ENCODE measurements at places on chromosomes 13 and 19.

DNA sequence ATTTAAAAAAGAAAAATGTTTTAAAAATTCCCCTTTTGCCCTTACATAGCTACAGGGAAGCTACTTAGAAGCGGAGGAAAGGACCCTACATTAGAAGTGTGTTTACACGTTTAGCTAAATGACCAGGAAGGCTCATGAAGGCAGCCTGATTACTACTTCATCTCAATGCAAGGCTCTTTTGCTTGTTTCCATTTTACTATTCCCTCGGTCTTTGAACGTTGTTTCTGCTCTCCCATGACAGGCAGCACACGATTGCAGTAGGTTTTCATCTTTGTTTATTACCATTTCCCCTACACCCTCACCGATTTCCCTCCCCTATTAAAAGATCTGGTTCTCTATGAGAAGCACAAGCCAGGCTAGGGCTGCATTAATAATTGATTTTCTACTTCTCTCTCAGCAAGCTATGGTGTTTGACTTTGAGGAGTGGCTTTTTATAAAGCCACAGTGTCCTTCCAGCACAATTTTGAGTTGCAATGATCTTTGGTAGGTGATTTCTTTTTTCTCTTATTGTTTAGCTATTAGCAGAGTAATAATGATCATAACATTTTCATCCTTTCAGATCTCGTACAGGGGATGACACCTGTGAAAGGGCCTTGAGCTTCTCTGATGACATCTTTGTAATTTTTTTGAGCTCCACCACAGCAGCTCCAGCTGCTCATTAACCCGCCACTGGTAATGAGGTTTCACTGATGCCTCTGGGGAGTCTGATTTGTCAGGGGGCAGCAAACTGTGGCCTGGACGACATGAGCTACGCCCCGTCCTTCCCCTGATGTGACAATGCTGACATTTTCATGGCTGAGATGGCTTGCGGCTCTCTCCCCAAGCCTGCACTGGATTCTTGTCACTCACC, 670.3 kb downstream of the UQCRFS1 start:
- DNase-seq = no peak

DNA sequence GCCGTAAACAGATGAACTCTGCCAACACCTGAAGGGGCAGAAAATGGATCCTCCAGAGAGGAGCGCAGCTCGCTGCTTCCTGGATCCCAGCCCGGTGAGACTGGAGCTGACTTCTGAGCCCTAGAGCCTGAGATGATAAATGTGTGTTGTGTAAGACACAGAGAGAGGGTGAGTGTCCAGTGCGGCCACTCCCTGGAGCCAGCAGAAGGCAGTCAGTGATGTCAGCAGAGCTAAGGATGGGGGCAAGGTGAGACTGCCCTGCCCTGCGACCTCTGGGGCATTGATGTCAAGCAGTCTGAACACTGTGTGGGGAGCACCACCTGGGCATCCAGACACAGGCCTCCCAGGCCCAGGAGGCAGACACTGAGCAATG, 9.7 kb upstream of the SLC35E1 start:
- no peak for DNase-seq

DNA sequence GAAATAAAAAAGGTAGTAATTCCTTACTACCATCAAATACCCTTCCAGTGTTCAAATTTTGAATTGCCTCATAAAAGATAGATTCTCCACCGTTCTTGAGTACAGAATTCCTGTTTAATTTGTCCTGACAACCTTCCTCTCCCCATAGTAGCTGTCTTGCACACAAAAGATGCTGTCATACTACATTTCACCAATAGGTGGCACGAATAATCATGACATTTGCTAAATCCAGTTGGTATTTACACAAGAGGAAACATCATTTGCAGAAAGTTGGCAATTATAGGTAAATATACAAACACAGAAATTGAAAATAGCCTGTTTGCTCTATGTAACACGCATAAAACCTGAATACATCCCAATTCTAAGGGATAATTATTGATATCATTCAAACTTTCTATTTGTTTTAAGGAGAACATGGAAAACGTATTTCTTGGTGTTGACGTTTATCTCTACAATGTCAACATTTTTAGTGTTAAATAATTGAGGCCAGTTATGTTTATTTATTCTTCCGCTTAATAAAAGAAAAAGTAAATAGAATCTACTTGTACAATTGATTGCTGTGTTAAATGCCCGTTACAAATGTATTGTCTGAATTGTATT, 58.3 kb upstream of the CLDN10 start:
- peak; percentile 16 for DNase-seq

GRCh38 chr19:28067882-28068281, 1145.1 kb downstream of the UQCRFS1 start:
- DNase-seq = no peak

GRCh38 chr19:55486971-55487923, 989 bp upstream of the SSC5D start:
- DNase-seq = no peak

- DNase-seq = no peak
These were observed 5.7 kb upstream of the ATF5 start for GRCh38 chr19:49923055-49924003.

DNA sequence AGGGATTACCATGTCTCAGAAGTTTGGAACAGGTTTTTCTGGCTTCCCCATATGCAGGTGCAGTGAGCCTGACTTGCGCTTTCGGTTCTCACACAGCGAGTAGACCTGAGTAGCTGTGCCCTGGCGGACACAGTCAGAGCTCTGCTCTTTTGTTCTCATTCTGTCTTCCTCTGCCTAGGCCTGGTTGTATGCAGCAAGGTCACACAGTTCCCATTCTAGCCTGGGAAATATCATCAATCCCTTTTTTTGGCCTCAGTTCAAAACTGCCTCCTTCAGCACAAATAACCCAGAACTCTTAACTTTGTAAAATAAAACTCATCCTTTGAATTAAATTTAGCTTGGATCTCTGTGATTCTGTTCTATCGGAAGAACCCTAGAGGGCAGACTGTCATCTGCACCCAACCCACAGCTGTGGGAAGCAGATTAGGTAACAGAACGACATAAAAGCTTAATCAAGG, 10.2 kb downstream of the OXGR1 start:
- DNase-seq = no peak

GRCh38 chr19:17306285-17306714, 628 bp downstream of the MRPL34 start:
- peak; percentile 33 for DNase-seq

DNA sequence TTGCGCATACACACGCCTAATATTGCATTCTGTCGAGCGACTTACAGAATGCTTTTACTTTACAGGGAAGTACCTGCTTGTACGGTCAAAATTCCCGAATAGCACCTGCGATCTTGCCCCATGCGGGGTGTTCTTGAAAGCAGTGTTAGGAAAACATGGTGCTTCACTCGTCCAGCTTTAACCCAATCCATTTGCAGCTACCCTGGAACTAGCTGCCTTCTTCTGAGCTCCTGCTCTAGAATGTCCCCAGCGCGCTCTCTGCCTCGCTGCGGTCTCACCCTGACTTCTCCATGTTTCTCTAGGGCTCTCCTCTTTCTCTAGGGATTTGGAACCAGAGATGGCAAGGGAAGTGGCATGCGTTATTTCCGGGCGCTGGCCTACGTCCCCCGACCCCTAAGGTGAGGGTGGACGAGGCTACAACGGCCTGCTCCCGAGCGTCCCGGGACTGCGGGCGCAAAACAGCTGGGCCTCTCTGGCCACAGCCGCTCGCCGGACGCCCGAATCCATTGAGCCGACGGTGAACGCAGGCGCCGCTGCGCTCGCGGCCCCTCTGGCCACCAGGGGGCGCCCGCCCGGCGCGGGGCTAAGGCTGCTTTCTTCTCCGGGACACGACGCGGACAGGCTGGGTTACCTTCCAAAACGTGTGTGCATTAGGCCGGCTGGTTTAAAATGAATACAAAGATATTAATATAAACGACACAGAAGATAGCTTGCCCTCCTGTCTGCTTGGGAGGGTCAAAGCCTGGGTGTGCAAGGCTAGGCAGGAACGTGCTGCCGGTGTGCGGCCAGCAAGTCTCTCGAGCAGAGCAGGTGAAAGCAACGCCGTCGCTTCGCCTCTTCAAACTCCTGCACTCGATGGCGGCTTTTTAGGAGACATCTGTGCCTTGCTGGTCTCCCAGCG, 1.8 kb upstream of the SPRY2 start:
- peak; percentile 58 for DNase-seq

GRCh38 chr19:29673451-29674371, 8.4 kb downstream of the PLEKHF1 start:
- DNase-seq = no peak

GRCh38 chr19:38877781-38878574, at the start of gene RINL:
RINL (minus strand) TSS chr19:38878275; CDS start chr19:38876742, 1,533 bp downstream.
- peak; percentile 69 for DNase-seq

DNA sequence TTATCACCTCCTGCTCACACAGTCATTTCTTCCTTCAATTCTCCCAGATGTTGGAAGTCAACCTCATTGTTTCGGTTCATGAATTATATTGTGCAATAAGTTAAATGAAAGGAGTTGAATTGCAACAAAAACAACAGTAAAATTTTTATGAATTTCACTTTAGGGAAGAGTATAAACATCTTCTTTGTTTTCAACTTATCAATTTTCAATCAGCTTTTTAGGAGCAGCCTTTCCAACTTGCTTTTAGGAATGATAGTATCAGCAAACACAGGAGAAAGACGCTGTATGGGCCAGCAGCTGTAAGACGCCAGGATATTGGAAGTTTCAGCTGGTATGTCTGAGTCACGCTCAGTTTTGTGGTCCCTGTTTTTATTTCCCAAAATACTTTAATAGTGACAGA, 132.5 kb upstream of the ARGLU1 start:
- DNase-seq = no peak

GRCh38 chr13:59721926-59722910, 441.5 kb downstream of the DIAPH3 start:
- DNase-seq = no peak

GRCh38 chr19:55253842-55254624, 4.8 kb downstream of the PPP6R1 start:
- peak; percentile 76 for DNase-seq

DNA sequence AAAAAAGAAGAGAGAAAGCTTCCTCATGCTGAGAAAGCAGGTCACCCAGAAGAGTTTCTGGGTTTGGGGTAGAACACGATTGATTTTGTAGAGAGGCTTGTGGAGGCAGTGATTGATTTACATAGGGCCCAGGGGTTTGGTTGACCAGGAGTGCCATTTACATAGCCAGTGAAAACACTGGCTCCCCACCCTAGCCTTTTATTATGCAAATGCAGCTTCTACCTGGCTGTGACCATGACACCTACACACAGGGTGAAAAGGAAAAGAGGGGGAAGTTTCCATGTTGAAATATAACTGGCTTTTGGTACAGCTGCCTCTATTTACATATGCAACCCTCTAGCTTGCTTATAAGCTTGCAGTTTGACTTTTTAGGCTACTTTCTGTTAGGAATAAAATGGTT, 62.0 kb downstream of the ZNF100 start:
- DNase-seq = no peak

GRCh38 chr19:15136234-15136954, 29.2 kb downstream of the SYDE1 start:
- no peak for DNase-seq

GRCh38 chr13:103291798-103292572, 225.8 kb upstream of the SLC10A2 start:
- no peak for DNase-seq

DNA sequence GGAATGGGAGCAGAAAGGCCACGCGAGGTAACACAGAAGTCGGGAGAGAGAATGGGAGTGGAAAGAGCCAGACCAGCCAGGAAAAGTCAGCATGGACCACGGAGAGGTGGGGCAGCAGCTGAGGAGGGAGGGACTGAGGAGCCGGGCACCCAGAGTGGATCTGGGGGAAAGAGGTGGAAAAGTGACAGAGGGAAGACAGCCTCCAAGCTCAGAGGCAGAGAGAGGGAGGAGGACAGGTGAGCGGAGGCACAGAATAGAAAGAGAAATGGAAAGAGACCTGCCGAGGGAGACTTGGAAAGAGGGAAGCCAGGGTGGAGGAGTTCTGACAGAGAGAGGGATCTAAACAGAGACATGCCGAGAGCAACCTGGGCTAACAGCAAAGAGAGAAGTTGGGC, 1.6 kb downstream of the GRIK5 start:
- no peak for DNase-seq

GRCh38 chr19:41569481-41570150, 6.3 kb upstream of the CEACAM21 start:
- no peak for DNase-seq

DNA sequence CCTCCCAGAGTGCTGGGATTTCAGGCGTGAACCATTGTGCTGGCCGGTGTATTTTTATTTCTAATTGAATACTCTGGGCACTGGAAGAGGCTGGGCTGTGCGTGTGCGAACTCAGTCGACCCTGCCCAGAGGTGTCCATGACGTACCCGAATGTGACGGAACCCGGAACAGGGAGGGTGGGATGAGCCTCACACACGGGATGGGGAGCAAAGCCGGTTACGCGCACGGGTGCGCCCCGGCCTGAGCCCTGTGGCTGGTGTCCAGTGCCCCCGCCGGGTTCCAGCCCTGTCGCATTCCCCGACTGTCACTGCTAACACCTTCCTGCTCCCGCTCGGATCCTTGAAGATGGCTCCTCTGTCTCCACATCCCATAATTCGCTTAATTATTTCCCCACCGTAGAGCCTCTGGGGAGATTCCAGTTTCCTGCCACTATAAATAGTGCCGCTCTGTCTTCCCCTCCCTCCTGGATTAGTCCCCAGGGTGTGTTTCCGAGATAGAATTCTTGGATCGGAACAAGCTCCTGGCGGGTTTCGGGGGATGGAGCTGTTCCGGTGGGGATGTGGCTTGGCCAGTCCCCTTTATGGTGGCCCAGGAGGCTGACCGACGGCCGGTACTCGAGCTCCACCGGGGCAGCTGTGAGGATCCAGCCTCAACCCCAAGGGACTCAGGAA, 22.0 kb downstream of the SBNO2 start:
- DNase-seq = no peak

DNA sequence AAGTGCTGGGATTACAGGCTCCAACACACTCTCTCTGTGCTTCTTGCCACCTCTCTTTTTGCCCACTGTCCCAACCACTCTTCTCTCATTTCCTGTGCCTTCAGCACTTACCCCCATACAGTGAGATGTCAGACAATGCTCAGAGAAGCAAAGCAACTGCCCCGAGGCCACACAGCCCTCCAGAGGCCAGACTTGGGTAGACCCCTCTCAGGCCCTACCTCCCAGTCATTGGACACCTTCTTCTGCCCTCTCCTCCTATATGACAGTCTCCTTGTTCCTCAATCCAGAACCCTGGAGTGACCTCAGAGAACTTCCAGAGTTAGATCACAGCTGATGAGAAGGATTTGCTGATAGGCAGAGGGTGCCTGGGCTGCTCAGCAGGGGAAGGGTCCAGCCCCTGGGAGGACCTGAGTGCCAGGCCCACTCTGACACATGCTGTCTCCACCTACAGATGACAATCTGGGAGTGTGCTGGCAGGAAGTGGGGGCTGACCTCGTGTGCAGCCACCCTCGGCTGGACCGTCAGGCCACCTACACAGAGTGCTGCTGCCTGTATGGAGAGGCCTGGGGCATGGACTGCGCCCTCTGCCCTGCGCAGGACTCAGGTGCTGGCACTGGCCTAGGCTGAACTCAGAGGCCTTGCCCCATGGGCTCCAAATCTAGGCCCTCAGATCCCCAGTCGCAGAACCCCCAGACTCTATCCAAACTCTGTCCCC, 24.4 kb downstream of the LTBP4 start:
- no peak for DNase-seq

DNA sequence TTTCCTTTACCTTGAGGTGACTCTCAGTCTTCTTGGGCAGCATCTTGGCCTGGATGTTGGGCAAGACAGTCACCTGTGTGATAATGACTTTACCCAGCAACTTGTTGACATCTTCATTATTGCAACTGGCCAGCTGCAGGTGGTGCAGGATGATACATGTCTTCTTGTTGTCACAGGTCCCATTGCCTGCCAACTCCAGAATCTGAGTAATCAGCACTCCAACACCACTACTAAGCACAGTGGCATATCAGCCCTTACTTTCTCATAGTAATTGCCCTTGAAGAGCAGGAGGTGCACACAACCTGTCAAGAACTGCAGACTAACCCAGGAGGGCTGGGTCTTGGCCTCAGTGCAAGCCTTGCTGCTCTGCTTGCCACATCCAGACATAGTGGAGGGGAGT, 57.8 kb downstream of the CCNA1 start:
- DNase-seq = no peak
